Activated T-helper 1 cell treated with anti-CD3 and anti-CD28 coated beads, Interleukin-12 subunit alpha, Interleukin-12 subunit beta, Interleukin-2, Interleukin-4 antibody, amounts not matched to agents 30 ng/mL and 10 ng/mL and 1 ng/mL, durations not matched to agents 14 hours and 24 hours and 36 hours (primary cell): ENCODE measurements at places on chromosomes 6 and 20.

GRCh38 chr6:157823528-157824370, 703 bp downstream of the SNX9 start:
- DNase-seq = peak; percentile 72

DNA sequence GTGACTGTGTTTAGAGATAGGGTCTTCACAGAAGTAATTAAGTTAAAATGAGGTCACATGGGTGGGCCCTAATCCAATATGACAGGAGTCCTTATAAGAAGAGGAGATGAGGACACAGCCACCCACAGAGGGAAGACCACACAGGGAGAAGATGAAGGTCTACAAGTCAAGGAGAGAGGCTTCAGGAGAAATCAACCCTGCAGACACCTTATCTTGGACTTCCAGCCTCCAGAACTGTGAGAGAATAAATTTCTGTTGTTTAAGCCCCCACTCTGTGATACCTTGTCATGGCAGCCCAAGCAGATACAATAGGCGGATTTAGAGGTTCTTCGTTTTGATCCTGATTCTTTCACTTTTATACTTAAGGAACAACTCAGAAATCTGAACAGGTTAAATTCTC, 63.5 kb upstream of the NEDD9 start:
- DNase-seq = no peak

DNA sequence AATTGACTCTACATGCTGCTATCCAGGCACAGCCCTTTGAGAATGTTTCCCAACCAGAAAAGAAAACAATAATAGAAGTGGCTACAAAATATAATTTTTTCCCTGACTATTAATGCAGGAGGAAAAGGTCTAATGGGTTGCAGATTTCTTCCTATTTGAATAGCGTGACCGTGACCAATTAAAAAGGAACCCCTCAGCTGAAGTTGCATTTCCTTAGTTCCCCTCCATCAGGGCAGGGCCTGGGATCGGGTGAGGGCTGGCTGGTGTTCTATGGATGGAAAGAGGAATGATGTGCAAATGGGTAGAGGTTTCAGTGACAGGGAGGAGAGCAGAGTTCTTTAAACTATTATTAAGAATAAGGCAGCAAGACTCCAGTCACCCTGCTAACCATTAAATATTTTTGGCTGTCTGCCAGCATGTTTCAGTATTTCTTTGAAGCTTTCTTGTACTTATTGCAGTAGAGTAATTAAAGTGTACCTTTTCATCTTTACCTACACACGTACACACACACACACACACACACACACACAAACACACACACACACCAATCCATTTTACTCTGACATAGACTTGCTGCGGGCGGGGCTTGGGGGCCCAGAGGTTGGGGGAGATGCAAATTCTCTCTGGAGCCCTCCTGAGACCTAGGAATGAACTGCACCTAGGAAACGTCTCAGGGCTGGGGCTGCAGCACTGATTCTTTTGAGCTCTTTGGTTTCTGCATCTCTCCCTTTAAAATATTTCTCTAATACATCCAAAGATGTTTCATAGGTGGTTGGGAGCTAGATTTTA, 154.8 kb upstream of the SLC35B3 start:
- no peak for DNase-seq

DNA sequence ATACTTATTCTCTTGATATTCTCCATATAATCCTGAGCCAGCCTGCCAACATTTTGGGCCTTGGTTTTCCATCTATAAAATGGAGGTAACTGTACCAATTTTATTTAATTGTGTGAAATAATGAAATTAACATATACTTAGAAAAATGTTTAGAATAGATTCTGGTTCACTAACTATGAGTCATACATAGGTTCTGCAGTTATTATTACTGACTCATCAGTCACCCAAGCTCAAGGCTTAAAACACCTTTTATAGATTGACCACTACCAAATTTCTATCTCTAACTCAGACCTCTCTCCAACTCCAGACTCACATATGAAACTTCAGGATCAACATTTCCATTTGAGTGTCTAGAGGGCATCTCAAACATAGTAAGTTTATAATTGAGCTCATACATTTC, 1277.2 kb upstream of the GJE1 start:
- DNase-seq = no peak

GRCh38 chr20:47879771-47880170, 94.5 kb upstream of the SULF2 start:
- no peak for DNase-seq

GRCh38 chr6:110741517-110741916, 73.8 kb downstream of the CDK19 start:
- no peak for DNase-seq

DNA sequence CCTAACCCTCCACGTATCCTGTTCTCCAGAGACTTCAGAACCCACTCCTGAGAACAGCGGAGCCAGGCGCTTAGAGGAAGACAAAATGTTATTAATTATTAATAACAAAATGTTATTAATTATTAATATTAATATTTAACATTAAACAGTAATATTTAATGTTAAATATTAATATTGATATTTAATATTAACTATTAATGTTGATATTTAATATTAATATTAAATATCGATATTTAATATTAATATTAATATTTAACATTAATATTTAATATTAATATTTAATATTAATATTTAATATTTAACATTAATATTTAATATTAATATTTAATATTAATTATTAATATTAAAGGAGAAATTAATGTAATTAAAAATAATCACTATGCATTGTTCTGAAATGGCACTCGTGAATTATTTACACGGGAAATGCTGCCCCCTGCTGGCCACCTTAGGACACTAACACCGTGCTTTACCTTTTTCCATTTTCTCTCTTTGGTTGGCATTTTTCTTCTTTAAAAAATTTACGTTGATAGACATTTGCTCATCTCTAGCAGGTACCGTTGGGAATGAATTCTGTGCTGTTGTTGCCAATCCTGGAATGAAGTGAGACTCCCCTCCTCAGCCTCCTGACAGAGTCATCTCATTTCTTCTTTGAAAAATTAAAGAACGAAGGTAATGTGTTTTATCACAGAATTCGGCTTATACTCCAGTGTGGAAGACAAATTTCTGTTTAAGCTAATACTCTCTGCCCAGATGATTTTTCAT, 7.5 kb upstream of the GGTLC1 start:
- peak; percentile 6 for DNase-seq

DNA sequence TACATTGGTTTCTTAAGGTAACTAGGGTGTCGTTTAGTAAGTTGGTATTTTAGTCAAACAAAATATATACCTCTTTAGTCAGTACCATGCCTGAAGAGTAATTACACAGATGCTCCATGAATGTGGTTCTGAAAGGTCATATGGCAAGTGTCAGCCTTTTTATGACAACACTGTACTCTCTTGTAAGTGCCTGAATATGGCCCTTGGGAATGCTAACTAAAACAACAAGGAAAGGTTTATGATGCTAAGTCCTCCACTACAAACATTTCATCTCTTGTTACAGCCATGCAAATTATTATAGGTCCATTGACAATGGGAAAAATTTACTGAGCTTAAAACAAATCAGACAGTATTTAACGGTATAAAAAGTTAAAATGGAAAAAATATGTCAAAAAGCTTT, 39.0 kb upstream of the SUPT3H start:
- no peak for DNase-seq

GRCh38 chr6:33592595-33593413, 12.7 kb upstream of the BAK1 start:
- no peak for DNase-seq

DNA sequence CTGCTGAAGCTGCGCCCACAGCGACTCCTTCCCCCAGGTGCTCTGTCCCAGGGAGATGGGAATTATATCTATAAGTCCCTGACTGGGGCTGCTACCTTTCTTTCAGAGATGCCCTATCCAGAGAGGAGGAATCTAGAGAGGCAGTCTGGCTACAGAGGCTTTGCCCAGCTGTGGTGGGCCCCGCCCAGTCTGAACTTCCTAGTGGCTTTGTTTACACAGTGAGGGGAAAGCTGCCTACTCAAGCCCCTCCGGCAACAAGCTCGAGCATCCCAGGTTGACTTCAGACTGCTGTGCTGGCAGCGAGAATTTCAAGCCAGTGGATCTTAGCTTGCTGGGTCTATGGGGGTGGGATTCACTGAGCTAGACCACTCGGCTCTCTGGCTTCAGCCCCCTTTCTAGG, 152.5 kb upstream of the MAP3K7 start:
- no peak for DNase-seq

- no peak for DNase-seq
Observed at GRCh38 chr6:113982055-113982550, 11.2 kb upstream of the HDAC2 start.

- DNase-seq = no peak
Observed at GRCh38 chr6:572596-573265, 84.2 kb downstream of the HUS1B start.

DNA sequence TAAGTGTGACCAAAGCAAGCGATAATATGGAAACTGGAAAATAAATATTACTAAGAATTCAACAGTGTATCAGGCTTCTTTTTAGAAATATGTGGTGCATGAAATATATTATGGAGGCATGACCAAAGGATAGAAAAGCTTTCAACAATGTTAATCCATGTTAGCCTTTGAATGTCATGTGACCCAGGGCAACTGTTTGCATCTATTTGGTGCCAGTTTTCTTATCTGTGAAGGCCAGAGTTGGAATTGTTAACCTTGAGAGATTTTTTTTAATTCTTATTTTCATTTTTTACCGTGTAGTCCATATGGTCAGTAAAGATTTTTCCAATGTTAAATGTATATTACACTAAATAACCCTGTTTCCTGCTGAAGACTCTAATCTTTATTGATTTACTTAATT, 411.1 kb downstream of the BCKDHB start:
- DNase-seq = no peak

DNA sequence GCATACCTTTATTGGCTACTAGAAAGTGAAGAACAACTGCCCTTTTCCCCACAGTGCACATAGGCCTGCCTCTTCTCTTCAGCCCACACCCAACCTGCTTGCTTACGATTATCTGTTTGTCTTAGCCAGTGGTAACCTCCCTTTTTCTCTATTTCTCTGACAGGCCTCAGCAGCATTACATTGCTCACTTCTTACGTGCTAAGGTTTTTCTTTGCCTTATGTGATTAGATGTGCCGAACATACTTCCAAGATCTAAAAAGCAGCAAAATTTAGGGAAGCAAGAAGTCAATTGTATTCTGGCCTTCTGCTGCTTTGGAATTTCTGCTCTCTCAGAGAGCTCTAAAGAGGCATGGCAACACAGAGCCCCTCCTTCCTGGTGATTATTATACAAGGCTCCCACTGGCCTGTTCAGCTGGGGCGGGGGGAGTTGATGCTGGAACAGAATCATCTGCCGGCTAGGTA, 7.0 kb downstream of the B4GALT5 start:
- DNase-seq = no peak

DNA sequence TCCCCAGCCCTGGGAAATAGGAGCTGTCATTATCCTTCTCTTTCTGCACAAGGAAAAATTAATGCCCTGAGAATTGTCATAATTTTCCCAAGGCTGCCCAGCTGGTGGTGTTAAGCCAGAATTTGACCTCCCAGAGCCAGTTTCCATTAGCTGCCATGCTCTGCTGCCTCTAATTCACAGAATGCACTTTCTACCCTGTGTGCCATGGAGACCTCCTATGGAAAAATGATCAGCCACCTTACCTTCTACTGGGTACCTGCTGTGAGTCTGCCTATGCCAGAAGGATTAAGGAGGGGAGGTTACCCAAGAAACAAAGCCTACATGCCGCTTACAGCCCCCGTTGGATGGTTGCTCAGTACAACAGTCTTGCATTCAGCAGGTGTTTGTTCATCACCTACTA, 29.1 kb downstream of the POFUT1 start:
- DNase-seq = no peak

DNA sequence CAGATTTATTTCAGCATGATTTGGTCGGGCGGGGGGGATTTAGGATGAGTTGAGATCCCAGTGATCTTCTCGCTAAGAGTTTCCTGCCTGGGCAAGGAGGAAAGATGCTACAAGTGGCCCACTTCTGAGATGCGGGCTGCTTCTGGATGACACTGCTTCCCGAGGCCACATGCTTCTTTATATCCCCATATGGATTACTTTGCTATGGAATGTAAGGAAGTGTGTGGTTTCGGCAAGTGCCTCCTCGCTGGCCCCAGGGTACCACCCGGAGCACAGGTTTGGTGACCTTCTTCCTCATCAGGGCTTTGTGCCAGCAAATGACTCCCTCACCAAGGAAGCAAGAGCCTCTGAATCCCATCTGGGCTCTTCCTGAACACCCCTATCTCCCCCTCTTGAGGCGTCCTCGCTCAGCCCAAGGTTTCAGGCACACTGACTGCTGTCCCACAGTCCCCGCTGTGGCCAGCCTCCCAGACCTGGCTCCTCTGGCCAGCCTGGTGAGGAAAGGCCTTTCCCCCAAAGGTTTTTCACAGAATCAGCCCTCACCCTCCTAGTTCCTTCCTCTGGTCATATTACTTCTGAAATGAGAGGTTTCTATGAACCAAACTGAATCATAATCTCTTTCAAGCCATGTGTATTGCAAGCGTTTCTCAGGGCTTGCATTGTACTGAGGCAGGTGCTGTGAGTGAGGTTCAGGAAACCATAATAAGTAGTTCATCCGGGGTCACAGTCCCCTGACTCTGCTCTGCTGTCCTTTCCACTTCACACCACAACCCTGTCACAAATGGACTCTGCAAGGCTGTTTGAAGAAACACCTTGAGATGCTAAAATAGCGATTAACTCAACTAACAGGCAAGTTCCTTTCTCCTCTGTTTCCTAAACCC, 41.7 kb upstream of the IL17A start:
- DNase-seq = no peak

DNA sequence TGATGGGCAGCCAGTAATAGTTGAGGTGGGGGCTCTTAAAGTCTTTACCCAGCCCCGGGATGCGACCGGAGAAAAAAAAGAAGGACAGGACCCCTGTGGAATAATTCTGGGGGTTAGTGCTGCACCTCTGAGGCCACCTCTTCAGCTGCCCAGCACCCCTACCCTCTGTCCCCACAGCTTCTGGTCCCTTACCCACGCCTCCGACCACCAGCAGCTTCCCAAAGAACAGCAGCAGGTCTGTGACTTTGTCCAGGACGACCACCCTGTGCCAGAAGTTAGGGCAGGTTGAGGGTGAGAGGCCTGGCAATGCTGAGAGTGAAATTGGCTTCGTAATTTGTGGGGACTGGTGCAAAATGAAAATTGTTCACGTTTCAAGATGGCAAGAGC, 2.2 kb upstream of the NEU1 start:
- no peak for DNase-seq

- DNase-seq = no peak
Observed at GRCh38 chr20:62711703-62712101, 3.1 kb downstream of the NTSR1 start.

- no peak for DNase-seq
Observed at GRCh38 chr6:33116417-33116816, 40.6 kb downstream of the HLA-DPB1 start.

DNA sequence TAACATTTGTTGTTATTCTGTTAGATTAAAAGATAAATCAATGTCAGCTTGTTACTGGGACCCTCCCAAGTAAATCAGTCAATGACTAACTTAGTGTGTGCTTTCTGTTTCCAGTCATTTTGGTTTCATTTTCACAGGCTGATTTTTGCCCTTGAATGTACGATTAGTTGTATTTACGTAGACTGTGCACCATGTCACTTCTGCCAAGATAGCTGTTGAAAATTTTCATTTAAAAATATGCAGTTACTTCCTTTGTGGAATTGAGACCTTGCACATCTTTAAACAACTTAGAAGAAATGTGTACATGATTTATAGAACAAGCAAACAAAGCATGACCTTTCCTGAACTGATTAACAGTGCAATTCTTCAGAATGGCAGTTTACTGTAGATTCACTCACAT, 944.8 kb upstream of the CITED2 start:
- no peak for DNase-seq

- DNase-seq = no peak
Observed at GRCh38 chr6:154742891-154743290, 9.7 kb downstream of the SCAF8 start.

- DNase-seq = no peak
Observed at GRCh38 chr6:26592649-26593048, 4.1 kb upstream of the ABT1 start.

- peak; percentile 41 for DNase-seq
Observed at GRCh38 chr20:43963872-43964791, 49.5 kb downstream of the TOX2 start.
